Progenitor cell of endocrine pancreas (in vitro differentiated cells): ENCODE measurements at places on chromosomes 2 and 18.

- no peak for DNase-seq
Measured at GRCh38 chr2:23566241-23567142, 181.5 kb downstream of the KLHL29 start.

DNA sequence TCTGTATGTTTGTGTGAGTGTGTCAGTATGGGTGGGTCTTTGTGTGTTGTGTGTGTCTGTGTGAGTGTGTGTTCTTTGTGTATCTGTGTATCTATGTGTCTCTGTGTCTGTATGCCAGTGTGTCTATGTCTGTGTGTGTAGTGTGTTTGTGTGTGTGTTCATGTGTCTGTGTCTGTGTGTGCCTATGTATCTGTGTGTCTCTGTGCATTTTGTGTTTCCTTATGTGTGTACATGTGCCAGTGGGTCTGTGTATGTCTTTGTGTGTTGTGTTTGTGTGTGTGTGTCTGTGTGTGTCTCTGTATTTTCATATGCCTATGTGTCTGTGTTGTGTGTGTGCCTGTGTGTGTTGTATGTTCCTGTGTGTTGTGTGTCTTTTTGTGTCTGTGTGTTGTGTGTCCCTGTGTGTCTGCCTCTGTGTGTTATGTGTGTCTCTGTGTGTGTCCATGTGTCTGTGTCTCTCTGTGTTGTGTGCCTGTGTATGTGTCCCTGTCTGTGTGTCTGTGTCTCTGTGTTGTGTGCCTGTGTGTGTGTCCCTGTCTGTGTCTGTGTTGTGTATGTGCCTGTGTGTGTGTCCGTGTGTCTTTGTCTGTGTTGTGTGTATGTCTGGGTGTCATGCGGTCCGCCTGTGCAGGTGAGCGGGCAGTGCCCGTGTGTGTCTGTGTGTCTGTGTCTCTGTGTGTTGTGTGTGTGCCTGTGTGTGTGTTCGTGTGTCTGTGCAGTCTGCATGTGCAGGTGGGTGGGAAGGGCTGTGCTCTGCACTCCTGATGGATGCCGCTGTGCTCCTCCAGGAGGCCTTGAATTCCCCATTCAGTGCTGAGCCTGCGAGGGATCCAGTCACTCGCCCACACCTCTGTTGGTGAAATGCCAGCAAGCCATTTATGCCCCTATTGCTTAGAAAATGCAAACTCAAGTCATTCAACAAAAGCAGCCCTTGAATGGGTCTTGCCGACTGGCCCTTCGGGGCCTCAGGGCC, 37.4 kb downstream of the KLHL29 start:
- DNase-seq: no peak

- DNase-seq: no peak
Measured at GRCh38 chr2:181106789-181107627, 126.6 kb downstream of the UBE2E3 start.

- no peak for DNase-seq
Measured at GRCh38 chr18:9577361-9577760, 37.0 kb downstream of the PPP4R1 start.

DNA sequence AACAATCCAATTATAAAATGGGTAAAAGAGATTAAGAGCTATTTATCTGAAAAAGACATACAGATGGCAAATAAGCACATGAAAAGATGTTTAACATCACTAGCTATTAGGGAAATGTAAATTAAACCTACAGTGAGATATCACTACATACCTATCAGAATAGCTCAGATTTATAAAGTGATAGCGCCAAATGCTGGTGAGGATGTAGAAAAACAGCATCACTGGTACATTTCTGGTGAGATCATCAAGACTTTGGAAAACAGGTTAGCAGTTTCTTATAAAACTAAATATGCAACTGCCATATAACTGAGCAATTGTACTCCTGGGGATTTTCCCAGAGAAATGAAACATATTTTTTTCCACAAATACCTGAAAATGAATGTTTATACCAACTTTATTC, 100.4 kb downstream of the ACOXL start:
- no peak for DNase-seq

DNA sequence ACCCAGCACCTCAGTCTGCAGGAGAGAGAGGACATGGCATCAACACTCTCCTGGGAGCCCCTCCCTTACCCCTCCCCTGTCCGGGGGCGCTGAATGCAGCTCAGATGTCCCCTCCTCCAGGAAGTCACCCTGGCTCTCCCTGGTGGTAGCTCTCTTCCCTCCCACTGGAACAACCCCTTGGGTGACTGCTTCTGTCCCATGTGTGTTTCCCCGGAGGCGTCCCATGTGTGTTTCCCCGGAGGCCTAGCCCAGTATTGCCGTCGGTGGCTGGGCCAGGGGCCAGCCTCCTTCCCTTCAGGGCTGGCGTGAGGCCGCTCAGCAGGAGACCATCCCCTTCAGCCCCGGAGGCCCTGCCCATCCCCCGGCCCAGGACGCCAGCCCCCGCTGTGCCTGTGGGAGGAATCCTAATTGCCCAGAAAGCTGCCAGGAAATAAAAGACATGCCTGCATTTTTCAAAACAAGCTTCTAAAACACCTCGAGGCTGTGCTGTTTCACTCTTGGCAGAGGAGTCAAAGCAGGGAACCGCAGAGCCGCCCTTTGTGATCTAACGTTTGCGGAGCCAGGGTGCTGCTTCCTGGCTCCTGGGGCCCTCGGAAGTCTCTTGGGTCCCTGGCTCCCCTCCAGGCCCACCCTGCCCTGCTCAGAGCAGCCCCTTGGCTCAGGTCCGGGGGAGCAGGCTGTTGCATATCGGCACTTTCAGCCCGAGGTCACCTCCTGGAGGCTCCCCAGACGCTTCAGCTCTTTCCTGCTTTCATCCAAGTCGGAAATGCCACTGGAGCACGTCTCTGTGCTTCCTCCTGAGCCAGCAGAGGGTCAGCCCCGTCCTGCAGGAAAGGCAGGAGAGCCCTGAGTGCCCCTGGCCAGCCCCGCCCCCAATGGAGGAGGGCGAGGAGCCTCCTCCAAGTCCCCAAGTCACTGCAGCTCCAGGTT, 11.4 kb downstream of the SNED1 start:
- peak; percentile 10 for DNase-seq

- no peak for DNase-seq
Measured at GRCh38 chr2:68246396-68246795, 5.9 kb downstream of the PPP3R1 start.

- no peak for DNase-seq
Measured at GRCh38 chr18:24212939-24213338, 74.1 kb downstream of the CABYR start.

DNA sequence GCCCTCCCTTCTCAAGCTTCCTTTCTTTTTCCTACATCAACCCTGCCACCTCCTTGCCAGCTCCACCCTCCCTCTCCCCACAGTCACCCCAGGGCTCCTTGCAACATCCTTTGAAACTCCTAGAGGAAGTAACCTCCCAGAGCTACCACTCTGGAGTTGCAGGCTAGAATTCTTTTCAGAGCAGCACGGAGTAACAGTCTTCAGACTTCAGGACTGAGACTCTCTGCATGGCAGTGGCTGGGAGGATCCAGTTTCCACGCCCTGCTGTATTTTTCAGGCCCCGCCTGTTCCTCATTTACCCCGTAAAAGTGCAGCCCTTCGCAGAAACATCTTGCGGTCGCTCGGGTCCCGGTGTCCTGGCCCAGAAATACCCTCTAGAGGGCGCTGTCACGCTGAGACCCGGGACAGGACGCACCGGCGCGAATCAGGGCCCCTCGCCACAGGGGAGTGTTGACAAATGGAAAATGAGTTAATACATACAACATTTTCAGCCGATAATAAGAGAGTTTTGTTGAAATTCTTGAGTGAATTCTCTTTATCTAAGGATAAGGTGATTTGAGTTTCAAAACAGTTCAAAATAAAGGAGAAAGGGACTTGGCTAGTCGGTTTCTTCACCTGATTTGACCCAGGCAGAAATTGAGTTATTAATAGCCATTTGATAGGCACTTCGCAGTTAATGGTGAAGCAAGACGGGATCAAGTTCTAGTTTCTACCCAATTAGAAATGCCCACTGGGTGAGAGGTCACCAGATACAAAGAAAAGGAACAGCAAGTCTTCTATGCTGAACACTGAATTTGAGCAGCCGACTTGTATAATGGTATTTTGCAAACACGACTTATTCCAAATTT, 18.5 kb upstream of the NTSR2 start:
- peak; percentile 65 for DNase-seq

- no peak for DNase-seq
Measured at GRCh38 chr2:180980943-180981911, 822 bp downstream of the UBE2E3 start.

- DNase-seq: no peak
Measured at GRCh38 chr2:233235977-233236376, 15.5 kb upstream of the ATG16L1 start.

GRCh38 chr18:3604498-3605408, 154.8 kb downstream of the TGIF1 start:
- DNase-seq: no peak

DNA sequence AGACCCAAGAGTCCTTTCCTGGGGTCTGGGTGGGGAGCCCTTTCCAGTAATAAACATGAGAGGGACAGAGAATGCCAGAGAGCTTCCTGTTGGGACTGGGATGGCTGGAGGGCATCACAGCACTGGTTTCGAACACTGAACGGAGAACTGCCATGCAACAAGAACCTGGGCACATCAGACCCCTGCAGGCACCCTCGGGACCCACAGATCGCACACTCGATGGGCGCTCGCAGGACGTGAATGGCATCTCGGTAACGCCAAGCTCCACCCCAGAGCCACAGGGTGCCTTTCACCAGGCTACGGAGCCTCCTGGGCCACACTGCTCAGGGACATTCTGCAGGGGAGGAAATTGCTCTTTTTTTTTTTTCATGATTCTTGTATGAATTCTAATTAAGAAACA, 25.1 kb downstream of the SLC66A2 start:
- DNase-seq: no peak

DNA sequence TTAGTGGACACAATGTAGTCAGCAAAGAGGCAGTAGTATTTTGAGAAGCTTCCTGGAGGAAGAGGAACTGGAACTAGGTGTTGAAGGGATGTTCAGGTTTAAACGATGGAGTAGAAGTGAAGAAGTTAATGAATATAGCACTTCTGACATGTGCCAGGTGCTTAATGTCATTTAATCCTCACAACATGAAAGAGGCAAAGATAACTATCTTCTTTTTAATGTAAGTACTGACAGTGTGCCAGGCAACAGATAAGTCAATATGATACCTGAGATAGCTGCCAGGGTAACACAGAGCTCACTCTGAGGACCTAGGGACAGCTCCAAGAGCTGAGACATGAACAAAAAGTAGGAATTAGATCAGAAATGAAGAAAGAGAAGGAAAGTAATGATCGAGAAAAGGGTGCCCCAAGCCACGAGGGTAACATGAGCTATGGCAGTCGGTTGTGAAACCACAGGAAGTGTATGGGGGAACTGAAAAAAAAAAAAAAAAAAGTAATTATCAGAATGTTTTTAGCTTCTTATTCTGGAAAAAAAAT, 140.7 kb downstream of the RNF144A start:
- no peak for DNase-seq

GRCh38 chr2:240765007-240765406, 55.0 kb downstream of the KIF1A start:
- DNase-seq: no peak

GRCh38 chr2:127064642-127065250, 42.2 kb downstream of the BIN1 start:
- no peak for DNase-seq

GRCh38 chr2:212359425-212360067, 179.1 kb downstream of the ERBB4 start:
- no peak for DNase-seq

DNA sequence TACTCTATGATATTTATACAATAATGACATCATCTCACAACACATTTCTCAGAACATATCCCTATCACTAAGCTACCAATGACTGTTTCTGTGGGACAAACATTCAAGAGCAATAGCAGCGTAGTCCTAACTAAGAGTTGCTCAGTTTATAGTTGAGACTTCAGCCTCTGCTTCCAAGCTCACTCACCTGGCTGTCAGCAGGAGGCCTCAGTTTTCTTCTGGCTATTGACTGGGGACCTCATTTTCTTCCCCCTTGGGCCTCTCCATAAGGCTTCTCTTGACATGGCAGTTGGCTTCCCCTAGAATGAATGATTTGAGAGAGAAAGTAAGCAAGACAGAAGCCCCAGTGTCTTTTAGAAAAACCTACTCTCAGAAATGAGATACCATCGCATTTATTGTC, 85.9 kb downstream of the ARMC9 start:
- DNase-seq: no peak

GRCh38 chr2:196630531-196630930, 9.0 kb upstream of the CCDC150 start:
- no peak for DNase-seq

- no peak for DNase-seq
Measured at GRCh38 chr2:61114147-61114546, 47.8 kb upstream of the C2orf74 start.

GRCh38 chr2:239233576-239233975, 167.2 kb downstream of the HDAC4 start:
- no peak for DNase-seq

- no peak for DNase-seq
Measured at GRCh38 chr2:41129988-41130387, 678.1 kb upstream of the SLC8A1 start.

GRCh38 chr2:171404261-171404660, 29.5 kb downstream of the METTL8 start:
- DNase-seq: no peak

- DNase-seq: no peak
Measured at GRCh38 chr2:104746858-104747257, 107.1 kb upstream of the POU3F3 start.
